MCF 10A (cell line): ENCODE measurements at places on chromosomes 1 and 21.

GRCh38 chr1:39850606-39851216 lies 32.6 kb downstream of the TRIT1 start:
- no peak for DNase-seq

DNA sequence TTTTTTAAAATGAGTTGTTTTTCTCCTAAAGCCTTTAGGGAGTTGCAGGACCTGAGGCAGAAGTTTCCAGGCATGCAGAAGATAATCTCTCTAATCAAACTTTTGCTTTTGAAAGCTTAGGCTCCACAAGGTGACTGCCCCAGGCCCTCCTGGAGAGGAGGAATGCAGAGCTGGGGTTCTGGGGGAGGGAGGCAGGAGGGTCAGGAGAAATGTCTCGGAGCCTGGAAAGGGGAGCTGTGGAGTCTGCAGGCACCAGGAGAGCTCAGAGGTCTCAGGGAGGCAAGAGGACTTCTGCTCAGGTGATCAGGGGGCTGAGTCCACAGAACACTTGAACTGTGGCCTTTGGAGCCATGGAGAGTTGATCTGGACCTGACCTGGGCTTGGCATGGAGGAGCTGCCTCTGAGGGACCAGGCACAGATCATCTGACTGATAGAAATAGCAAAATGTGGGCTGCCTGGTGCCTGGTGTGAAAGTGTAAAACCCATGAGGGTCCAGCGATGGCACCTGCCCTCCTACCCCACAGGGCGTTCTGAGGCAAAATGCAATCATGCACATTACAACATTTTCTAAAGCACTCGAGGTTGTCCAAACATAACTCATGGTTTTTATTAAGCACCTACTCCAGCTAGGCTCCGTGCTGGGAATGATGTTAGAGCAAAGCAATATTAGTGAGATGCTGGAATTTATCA lies 10.0 kb upstream of the ABCG1 start:
- DNase-seq = no peak

DNA sequence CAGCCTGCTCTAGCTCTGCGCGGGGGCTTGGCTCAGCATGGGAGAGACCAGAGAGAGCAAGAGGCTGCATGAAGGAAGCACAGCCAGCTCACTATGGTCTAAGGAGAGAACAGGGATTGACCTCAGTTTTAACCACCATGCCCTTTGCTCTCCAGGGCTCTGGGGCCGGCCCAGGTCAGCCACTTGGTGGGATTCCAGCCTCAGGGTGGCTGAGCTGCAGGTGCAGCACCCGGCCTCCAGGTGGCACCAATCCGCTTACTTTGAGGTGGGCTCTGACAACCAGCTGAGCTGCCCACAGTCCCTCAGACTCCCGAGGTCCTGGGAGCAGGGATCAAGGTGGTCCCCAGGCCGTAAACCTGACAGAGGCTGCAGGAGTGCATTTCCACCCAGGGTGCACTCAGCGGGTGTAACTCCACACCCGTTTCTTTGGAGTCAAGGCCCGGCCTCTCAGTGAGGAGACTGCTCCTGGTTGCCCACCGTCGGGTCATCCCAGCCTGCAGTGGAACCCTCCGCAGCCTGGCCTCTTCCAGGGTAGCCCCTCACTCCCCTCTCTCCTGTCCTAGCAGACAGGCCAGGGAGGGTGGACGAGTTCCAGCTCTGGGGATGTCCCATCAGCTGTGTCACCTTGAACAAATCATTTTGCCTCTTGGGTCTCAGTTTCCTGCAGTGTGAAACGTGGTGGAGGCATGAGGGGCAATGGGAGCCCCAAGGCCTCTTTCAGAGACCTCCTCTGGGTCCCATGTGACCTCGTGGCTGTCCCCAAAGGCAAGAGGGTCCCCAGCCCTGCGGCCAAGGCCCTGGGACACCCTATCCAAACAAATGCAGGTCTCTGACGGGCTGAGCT lies 607 bp upstream of the LGR6 start:
- peak; percentile 72 for DNase-seq

DNA sequence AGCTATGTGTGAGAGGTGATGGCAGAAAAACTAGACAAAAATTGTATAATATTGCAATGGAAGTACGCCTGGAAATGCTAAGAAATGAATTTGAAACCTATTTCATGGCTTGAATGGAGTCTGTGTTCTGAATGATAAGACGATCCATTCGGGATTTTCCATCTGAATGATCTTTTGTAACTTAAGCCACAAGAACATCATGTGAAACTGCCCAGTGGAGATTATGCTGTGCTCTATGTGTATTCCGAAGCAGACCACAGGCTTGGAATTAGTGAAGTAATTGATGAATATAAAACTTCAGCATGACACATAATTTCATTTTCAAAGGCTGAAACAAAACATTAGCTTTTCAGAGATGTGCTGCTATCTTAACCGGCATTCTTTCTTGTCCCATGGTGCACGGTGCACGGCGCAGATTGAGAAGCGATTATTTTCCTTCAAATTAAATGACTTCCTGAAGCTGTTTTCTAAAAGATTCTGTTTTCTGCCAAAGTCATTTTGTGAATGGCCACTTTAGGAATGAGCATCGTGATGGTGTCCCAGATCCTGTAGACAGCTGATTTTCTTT lies 652.9 kb downstream of the PLA2G4A start:
- no peak for DNase-seq

- no peak for DNase-seq
Observed at GRCh38 chr1:9413877-9414213, 121.2 kb downstream of the SPSB1 start.
